NCI-H1105 (cell line): ENCODE measurements at places on chromosomes 11 and 22.

- no peak for DNase-seq
These were observed 128.2 kb downstream of the SNX19 start for GRCh38 chr11:130787973-130788570.

GRCh38 chr22:17269224-17269606, 50.0 kb upstream of the ADA2 start:
- no peak for DNase-seq

GRCh38 chr11:35553831-35554230, 28.4 kb upstream of the PAMR1 start:
- no peak for DNase-seq

- DNase-seq, result no peak
These were observed 34.2 kb upstream of the CTTN start for GRCh38 chr11:70364178-70364577.

- no peak for DNase-seq
These were observed 25.2 kb downstream of the CDPF1 start for GRCh38 chr22:46224898-46225290.

DNA sequence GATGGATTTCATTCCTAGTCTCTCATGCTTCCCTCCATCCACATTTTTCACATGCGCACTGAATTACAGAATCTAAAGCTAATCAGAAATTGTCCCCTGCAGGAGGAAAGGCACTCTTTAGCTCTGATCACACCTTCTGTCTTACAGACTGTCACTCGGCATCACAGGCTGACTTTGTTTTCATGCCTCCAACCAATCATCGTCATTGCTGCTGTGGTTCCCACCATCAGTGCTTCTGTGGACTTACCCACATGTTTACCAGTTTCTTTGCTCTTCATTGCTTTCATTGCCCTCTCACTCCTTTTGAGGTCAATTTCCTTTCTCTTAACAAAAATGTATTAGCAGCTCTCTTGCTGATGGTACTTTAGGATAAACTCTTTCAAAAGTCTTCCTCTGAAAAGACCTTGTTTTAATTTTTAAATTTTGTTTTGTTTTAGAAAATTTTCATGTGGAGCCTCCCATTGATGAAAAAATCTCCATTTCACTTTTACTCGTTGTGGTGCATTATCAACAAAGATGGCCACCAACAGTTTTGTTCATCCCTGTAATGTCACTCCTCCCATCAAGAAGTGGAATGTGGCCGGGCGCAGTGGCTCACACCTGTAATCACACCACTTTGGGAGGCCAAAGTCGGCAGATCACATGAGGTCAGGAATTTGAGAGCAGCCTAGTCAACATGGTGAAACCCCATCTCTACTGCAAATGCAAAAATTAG, 20.2 kb upstream of the TREH start:
- DNase-seq, result no peak

- DNase-seq, result peak; percentile 19
These were observed 29.2 kb downstream of the SC5D start for GRCh38 chr11:121321614-121322243.

- DNase-seq, result no peak
These were observed 25.3 kb upstream of the FCHSD2 start for GRCh38 chr11:73167363-73167954.

- DNase-seq, result no peak
These were observed 88.0 kb upstream of the SHISAL1 start for GRCh38 chr22:44400763-44401060.

- no peak for DNase-seq
These were observed 20.9 kb downstream of the TSKU start for GRCh38 chr11:76803811-76804600.

- DNase-seq, result no peak
These were observed 72.9 kb downstream of the TNRC6B start for GRCh38 chr22:40250608-40251007.

DNA sequence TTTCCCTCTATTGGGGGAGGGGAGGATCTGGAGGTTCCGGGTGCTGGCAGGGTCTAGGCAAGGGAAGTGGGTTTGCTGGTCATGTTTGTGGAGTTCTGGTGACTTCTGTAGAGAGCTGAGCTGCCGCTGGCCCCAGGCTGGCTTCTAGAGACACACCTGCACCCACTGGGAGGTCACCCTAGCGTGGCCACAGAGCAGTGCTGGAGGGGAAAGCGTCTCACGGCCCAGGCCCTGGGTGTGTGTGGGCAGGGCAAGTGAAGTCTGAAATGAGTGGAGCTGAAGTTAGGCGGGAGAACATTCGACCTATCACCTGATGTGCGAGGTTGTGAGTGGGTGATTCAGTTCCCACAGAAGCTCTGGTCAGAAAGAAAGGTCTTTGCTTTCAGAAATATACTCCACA, 27.9 kb downstream of the SMIM38 start:
- DNase-seq, result no peak

- no peak for DNase-seq
These were observed 20.7 kb upstream of the MTMR2 start for GRCh38 chr11:95944623-95945022.

DNA sequence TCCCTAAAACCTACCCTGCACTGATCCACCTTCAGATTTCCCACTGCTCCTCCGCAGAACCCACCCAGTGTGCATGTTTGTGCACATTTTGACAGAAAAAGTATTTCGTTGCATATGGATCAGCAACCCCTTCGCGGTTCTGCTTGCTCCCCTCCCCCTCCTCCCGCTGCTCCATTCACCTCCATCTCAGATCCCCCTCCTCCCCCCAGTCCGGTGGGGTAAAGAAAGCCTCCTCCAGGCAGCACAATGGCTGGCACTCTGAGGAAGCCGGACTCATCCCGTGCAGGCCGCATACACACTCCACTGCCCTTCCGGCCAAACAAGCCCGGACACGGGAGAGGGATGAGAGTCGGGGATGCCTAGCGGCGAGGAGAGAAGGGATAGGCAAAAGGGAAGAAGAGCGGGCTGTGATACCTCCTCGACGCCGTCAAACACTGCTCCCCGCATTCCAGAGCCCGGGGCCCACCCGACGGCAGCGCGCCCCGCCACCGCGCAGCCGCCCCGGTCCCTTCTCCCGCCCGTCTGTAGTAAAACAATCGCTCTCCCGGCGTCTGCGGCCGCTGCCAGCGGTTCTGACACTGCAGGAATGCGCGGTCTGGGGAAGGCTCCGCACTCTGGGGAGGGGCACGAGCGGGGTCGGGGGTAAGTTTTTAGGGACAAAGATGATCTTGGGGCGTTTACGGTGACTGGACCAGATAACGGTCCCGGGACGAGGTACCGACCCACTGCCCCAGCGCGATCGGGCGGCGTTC, 915 bp downstream of the FEZ1 start:
- peak; percentile 3 for DNase-seq

- no peak for DNase-seq
These were observed 77.1 kb upstream of the IGLL5 start for GRCh38 chr22:22810471-22810870.

GRCh38 chr11:62726915-62727164, 417 bp downstream of the HNRNPUL2 start:
- no peak for DNase-seq

DNA sequence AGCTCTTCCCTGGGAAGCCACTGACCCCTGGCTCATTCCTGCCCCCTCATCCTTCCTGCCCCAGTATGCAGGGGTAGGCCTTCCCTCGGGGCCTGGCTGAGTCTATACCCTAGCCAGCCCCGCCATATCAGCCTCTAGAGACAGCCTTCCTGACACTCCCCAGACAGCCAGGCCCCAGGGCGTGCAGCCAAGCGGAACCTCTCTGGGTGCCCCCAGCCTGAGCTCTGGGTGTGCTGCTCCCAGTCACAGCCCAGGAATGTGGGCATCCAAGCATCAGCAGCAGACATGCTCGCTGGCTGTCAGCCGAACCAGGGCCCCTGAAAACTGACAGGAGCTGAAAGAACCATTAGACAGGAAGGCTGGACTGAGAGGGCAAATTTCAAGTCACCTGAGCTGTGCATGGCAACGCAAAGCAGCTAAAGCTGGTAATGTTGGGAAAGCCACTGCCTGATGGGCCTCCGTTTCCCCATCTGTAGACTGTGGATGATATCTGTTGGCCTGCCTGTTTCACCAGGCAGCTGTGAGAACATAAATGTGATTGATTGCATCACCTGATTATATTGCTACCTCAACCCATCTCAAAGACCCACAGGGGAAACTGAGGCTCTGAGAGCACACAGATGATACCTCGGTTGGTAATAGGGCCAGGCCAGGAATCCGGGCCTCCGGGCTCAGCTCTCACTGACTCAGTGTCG, 93.2 kb downstream of the LRRC32 start:
- DNase-seq, result peak; percentile 6

DNA sequence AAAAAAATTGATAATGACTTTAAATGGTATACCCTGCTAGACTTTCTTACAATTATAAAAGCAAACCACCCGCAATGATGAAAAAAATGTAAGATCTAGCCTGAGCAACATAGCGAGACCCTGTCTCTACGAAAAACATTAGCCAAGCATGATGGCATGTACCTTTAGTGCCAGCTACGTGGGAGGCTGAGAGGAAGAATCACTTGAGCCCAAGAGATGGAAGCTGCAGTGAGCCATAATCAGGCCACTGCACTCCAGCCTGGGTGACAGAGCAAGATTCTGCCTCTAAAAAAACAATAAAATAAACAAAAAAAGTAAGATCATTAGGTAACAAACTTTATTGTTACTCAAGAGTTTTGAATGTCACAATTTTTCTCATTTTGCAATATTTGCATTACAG, 39.2 kb downstream of the KMT5B start:
- no peak for DNase-seq

GRCh38 chr11:121485216-121485615, 32.4 kb upstream of the SORL1-AS1 start:
- DNase-seq, result no peak

DNA sequence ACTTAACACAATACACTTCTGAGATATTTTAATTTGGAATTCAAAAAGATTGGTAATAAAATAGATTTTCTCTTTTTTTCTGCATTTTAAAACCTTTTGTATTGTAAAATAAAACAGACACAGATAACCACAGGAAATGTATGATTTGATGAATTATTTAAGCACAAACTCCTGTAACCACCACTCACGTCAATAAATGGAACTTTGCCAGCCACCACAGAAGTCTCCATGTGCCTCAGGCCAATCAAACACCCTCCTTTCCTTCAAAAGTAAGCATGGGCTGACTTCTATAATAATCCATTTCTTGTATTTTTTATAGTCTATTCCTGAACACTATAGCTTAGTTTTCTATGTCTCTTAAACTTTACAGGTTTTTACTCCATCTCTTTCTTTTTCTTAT, 721.7 kb downstream of the DLG2 start:
- DNase-seq, result no peak

GRCh38 chr11:8325591-8326304, 62.1 kb upstream of the LMO1 start:
- no peak for DNase-seq

DNA sequence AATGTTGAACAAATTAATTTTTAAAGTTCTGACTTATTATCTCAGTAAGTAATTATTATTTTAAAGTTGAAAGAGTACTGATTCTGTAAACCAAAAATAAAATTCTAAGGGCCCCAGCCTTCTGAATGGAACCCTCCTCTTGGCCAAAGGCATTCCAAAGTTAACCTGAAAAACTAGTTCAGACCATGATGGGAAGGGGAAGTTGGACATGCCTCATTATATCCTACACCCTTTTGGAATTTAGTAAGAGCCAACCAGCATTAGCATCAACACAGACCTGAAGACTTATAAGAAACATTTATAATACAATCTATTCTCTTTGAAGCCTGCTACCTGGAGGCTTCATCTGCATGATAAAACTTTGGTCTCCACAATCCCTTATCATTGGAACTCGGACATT, 18.9 kb downstream of the LGR4 start:
- DNase-seq, result no peak

DNA sequence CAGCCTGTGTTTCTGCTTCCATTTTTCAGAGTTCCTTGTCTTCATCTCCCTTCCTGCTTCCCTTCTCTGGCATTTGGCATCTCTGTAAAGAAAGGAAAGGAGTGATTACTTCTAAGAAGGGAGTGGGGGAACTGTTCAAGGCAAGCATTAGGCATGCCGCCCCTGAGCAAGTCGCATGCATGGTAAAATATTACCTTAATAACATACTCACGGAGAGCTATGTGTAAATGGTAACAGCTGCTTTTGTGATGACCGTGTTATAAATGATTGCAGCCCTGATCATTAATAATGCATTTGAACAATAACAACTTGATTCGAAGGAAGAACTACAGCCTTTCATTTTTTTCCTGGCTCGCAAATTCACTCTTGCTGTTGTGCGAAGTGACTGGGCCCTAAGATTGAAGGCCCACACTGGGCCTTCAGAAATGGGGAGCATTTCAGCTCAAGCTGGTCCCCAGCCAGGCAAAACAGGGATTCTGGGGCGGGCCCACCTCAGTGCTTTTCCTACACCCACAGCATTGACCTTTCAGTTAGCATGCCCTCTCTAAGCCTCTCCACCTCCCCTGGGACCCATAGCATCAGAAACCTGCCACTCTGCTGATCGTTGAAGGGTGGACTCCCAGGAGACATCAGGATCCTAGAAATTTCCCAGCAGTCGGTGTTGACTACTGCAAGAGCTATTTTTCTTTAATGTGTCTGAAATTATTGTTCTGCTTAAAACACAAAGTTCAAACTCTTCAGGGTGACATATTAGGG, 263.0 kb upstream of the CADM1 start:
- no peak for DNase-seq
